ENCODE measurements at places on chromosomes 1 and 21.

DNA sequence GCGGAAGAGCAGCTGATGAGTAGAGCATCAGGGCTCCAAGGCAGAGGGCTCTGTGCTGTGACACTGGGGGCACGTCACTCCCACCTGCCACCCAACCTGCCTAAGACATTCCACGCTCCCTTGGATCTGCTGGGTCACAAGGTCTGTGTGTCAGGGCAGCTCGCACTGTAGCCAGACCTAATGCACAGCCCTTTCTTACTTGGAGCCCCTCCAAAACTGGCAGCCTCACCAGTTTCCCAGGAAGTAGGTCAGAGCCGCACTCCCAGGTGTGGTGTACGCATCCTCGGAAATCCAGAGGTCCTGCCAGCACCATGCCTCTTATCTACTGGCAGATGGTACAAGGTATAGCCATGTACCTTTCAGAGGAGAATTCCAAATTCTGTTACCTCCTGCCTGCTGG, 22.3 kb downstream of the DMRTB1 start:
- DNase-seq: no peak

DNA sequence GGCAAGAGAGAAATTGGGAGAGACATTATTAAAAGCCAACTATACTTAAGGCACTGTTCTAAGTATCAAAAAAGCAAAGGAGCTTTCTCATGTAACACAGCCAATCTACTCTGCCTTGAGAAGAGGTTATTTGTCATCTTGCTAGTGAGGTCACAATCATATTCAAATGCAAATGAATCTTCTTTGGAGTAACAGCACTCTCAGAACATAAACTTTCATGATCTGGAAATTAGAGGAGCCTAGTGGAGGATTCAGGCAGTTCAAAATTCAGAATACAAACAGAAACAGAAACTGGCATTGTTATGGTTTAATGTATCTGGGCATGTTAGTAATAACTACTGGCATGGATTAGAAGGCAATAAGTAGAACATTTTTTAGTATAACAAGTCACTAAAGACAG, 57.4 kb downstream of the ARID4B start:
- DNase-seq: no peak

DNA sequence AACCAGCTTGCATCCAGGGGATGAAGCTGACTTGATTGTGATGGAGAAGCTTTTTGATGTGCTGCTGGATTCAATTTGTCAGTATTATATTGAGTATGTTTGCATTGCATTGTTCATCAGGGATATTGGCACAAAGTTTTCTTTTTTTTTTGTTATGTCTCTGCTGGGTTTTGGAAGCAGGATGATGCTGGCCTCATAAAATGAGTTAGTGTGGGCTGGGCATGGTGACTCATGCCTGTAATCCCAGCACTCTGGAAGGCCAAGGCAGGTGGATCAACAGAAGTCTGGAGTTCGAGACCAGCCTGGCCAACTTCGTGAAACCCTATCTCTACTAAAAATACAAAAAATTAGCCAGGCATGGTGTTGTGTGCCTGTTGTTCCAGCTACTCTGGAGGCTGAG, 8.6 kb downstream of the OR2L3 start:
- no peak for DNase-seq

GRCh38 chr21:15415541-15416261, 314.1 kb upstream of the USP25 start:
- no peak for DNase-seq

DNA sequence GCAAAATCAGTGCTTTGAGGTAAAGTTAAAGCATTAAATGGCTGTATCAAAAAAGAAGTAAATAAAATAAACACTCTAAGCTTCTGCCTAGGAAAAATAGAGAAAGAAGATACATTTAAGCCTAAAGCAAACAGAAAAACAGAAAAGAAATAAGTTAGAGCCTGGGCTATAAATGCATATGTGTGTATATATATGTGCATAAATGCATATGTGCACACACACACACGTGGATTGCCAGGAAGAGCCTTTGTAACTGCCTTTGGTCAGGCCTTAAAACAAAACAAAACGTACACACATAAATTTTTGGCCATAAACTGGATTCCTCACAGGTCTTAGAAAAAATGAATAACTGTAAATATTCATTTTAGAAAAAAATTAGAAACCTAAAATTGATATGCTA, 925.8 kb downstream of the MRPL39 start:
- DNase-seq: no peak

GRCh38 chr1:94332952-94333351, 85.2 kb upstream of the ABCD3 start:
- no peak for DNase-seq

GRCh38 chr1:225653463-225654276, 747 bp upstream of the ENAH start:
- DNase-seq: no peak

DNA sequence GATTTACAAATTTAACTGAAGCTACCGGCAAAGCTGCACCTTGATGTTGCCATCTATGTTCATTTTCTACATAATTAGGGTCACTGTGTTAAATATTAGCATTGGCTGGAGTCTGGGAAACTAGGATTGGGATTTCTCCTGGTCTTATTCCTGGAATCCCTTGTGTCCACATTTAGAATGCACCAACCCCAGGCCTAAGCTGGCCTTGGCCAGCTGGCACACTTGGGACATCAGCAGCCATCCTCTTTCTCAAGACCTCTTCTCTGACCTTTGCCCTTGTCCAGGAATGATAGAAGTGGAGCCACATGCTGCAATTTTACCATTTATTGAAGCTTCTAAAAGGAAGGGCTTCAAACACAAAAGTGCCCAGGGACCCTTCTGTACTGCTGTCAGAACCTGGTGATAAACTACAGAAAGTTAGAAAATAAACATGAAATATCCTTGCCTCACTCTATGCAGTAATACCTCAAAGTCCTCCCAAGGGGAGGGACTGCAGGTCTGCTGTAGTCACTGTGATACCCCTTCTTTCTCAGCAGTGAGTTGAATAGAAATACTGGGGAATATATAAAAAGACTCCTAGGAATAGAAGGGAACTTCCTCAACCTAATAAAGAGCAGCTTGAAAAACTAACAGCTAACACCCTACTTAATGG, 13.7 kb upstream of the PIGC start:
- DNase-seq: no peak

DNA sequence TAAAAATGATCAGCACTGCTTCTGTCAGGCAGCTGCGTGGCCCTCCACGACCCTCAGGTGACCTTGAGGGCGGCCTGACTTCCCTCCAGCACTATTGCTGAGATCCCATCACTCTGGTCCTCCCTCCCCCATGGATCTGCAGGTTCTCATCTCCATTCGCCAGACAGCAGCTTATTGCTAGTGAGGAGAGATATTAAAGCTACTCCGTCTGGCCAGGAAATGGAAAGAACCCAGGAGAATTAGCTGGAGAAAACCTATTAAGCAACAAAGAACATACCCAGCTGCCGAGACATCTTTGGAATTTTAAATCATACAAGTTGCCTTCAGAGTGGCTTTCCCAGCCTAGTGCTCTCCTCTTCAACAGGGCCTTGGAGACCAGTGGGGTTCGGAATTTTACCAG, 25.7 kb upstream of the KCNN3 start:
- no peak for DNase-seq

Measured in iPS DF 6.9 (cell line).